ENCODE measurements at places on chromosomes 3 and 15.

- DNase-seq, result peak; percentile 53
These were observed 11.7 kb upstream of the P3H2 start for GRCh38 chr3:190132371-190132770.

- DNase-seq, result no peak
These were observed 23.0 kb downstream of the CRYGS start for GRCh38 chr3:186520957-186521842.

- DNase-seq, result peak; percentile 37
These were observed 124.6 kb downstream of the AKAP13 start for GRCh38 chr15:85504749-85505676.

GRCh38 chr15:69150841-69151240 lies 9.6 kb upstream of the GLCE start:
- peak; percentile 36 for DNase-seq

DNA sequence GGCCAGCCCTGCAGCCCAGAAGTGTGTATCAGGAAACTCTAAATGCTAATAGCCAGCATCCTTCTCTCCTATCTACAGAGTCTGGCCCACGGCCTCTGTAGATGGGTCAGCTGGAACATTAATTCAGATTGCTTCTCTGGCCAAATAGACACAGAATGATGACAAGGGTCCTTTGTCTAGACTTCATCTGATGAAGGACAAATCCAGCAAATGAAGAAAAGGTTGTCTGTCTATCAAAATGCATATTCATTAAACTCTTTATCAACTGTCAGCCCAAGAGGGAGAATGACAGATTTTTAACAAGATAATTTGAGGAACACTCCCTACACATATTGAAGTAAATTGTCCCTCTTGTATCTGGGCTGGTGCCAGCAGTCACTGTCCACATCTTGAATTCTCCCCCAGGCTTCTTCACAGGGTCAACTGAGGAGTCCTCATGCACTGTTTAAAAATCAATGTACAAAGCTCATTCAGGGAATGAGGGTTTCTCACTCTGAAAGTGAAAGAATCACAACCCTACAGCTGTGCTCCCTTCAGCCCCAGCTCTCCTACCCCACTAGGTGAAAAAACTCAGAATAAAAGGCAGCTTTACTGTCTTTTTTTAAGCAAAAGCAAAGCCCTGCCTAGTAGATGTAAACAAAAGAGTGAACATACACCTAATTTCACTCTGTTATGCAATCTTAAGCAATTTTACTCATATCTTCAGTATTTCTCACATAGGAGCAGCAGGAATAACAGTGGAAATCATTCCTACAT lies 507.7 kb downstream of the IGSF11 start:
- DNase-seq, result no peak

DNA sequence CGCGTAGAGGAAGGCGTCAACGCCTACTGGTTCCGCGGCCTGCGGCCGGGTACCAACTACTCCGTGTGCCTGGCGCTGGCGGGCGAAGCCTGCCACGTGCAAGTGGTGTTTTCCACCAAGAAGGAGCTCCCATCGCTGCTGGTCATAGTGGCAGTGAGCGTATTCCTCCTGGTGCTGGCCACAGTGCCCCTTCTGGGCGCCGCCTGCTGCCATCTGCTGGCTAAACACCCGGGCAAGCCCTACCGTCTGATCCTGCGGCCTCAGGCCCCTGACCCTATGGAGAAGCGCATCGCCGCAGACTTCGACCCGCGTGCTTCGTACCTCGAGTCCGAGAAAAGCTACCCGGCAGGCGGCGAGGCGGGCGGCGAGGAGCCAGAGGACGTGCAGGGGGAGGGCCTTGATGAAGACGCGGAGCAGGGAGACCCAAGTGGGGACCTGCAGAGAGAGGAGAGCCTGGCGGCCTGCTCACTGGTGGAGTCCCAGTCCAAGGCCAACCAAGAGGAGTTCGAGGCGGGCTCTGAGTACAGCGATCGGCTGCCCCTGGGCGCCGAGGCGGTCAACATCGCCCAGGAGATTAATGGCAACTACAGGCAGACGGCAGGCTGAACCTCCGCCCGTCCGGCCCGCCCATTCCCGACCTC lies 4.1 kb downstream of the ISLR2 start:
- DNase-seq, result no peak

- DNase-seq, result peak; percentile 28
These were observed 88.3 kb upstream of the PRR23C start for GRCh38 chr3:139132976-139133375.

DNA sequence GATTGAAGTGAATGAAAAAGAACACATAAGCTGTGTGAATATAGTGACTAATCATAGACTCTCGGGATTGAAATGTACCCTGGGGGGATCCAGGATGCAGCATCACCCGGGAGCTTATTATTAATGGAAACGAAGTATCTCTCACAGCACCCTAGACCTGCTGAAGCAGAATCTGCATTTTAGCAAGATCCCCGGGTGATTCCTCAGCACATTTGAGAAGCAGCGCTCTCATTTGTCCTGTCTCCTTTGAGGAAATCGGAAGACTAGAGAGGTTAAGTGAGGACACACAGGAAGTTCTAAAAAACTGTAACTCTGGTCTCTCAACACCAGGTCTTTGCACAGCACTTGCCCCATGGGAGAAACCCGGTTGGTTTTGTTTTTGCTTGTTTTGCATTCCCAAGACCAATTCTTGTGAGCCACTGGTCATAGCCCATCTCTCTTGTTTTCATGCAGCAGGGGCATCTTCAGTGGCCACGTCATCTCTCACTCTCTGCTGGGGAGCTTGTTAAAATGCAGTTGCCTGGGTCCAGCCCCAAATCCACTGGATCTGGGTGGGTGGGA lies 30.2 kb downstream of the ZNF710 start:
- DNase-seq, result peak; percentile 13

DNA sequence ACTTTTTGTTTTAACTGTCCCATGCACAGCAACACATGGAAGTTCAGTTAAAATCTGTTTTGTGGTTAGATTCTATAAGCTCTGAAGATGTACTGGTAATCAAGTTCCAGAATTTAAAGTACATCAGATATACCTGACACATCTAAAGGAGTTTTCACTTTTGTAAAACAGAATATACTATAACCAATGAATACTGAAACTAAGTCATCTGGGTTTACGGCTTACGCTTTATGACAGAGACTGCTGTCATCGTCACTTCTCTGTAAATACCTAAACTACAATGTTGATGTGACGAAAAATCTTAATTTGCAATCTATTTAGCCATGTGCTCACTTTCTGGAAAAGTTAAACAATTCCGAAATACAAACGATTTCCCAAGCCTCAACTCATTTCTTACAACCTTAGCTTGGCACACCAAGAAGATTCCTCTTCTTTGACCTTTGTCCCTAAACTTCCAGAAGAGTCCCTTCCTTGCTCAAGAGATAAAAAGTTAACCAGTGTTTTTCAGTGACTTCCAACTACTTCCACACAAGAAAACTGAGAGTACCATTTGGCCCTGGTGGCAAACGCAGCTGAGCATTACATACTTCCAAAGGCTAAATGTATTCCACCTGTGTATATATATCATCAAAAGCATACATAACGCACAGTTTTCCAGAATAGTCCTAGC lies 56.8 kb upstream of the NEK10 start:
- DNase-seq, result no peak

- no peak for DNase-seq
These were observed 26.7 kb downstream of the STAG1 start for GRCh38 chr3:136725468-136725867.

- DNase-seq, result no peak
These were observed 233.0 kb upstream of the SATB1 start for GRCh38 chr3:18657858-18658820.

DNA sequence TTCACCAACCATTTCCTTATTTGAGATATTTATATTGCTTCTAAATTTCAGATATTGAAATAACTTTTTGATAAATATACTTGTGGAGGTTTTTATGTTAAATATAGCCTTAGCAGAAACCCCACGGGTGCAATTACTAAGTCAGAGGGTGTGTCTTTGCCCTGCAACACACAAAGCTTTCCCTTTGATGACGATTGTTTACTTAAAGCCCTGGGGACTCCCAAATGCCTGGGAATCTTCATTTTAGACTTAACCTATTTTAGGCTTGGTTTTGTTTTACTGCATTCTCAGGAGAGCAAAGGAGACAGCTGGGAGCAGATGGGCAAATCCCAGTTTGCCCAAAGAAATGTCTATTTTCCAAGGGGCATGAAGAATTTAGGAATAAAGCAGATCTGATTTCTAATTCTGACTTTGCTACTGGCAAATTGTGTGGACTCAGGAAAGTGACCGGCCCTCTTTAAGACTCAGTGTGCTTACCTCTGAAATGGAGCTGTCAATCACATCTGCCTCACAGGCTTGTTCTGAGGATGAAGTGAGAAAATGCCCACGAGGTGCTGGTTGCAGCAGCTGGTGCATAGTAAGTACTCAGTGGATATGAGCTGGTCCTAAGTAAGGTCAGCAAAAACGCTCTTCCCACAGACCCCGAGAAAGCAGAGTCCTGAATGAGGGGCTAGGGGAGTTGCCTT lies 49.3 kb upstream of the CA12 start:
- DNase-seq, result no peak

- no peak for DNase-seq
These were observed 21.7 kb upstream of the ALAS1 start for GRCh38 chr3:52176180-52176752.

DNA sequence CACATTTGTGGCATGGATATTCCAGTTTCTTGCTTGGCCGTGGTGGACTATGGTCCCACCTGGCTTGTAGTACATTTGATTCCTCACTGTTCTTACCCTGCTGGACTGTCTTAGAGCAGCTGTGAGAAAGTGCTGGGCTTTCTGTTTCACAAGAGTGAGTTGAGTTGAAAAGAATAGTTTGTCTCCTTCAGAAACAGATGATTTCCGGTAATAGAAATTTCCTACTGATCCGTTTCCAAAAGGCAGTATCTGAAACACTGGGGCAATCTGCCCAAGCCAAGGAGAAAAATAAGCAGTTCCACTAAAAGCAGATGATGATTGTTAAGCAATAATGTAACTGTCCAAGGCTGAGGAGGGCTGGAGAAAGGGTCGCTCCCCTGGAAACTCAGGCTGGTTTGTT lies 96.0 kb downstream of the SUCLG2 start:
- DNase-seq, result peak; percentile 16

DNA sequence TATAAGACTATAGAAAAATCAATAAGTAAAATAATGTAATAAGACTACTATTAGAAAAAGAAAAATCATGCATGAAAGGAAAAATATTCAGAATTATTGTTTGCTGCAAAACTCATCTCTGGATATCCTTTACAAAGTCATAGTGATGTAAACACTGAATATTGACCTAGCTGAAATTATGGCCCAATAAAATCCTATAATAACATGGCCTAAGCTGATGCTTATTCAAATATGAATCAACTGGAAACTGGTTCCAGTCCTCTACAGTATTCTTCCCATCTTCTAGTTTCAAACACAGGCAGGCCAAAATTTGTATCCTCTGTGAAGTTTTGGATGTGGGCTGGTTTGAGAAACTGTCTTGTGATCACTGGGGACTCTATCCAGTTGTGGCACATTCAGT lies 134.5 kb downstream of the CNTN3 start:
- no peak for DNase-seq

- DNase-seq, result peak; percentile 59
These were observed 1.7 kb downstream of the RORA start for GRCh38 chr15:61227269-61227949.

GRCh38 chr15:34725556-34725955 lies 29.2 kb downstream of the GJD2 start:
- DNase-seq, result no peak

DNA sequence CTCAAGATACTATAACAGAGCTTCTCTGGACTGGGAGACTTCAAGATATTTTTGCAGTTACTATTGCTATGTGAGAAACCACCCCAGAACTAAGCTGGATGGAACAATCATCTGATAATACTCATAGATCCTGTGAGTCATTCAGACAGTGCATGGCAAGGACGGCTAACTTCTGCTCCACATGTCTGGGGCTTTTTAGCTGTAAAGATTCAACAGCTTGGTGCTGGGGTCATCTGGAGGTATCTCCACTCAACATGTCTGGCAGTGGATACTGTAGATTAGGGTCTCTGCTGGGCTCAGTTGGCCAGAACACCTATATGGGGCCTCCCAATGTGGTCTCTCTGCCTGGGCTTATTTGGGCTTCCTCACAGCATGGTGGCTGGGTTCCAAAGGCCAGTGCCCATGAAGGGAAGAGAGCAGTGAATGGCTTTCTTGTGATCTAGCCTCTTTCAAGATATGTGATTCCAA lies 117.3 kb upstream of the SLC7A14 start:
- no peak for DNase-seq

GRCh38 chr3:8456412-8456811 lies 45.2 kb upstream of the LMCD1 start:
- DNase-seq, result no peak

DNA sequence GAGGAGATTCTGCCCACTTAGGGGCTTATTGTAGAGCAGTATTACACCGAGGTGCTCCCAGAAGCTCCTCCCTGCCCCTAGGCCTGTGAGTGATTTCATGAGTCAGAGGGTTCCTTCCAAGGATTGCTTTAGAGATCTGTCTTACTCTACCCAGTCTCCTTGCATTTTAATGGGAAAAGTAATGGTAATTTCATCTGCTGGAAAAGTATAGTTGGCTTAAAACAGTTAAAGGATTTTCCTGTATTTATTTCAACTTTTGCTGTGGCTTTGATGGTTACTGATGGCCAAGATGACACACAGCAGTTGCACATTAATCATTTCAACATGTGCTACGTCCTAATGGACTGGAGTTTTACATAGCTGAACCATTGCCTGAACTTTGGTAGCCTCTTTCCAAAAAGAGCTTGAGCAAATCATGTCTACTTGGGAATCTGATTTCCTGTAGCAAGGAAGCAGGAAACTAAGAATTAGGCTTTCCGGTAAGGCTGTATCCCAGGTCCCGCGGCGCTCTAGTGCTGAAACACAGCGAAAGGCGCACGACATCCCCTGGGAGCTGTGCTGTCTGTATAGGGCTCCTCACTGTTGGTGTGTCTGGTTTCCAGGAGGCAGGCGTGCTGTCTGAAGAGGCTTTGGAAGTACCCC lies 9.2 kb upstream of the PGPEP1L start:
- DNase-seq, result no peak

GRCh38 chr15:60076582-60077276 lies 72.6 kb downstream of the FOXB1 start:
- DNase-seq, result no peak

GRCh38 chr3:39383045-39383880 lies at the start of gene SLC25A38:
SLC25A38 (plus strand) TSS chr3:39383370; CDS start chr3:39383725, 355 bp downstream.
- no peak for DNase-seq

- DNase-seq, result no peak
These were observed 234.4 kb downstream of the OCA2 start for GRCh38 chr15:27864719-27865118.

DNA sequence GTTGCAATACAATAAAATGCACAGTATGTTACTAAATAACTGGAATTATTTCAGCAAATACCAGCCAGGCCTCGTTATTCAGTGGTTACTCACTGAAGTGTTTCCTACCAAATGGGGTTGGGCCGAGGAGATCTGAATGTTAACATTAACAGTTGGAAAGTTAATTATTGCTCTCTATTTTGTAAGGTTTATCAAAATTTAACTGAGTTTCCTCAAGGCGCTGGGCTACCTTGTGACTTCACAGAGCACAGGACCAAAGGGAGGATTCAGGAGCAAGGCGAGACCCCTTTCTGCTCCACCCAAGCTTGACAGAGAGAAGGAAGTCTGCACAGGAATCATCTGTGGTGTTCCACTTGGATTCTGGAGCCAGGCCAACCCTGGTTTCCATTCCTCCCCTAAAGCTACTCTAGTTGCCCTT lies 21.6 kb downstream of the ADAMTS9 start:
- DNase-seq, result no peak

GRCh38 chr15:45587863-45588170 lies 638 bp downstream of the BLOC1S6 start:
- no peak for DNase-seq

Measured in NCI-H2171 treated with DMSO at 0.1 percent for 48 hours (cell line).